T follicular helper cell (primary cell): ENCODE measurements at places on chromosomes 7 and 10.
A peak's percentile ranks its signal among the peaks of the same experiment; 100 is the strongest.

GRCh38 chr7:123635551-123636359, 19.9 kb upstream of the LMOD2 start:
- no peak for DNase-seq

- DNase-seq = peak; percentile 76
Measured at GRCh38 chr7:100221231-100221718, 1.5 kb downstream of the PVRIG start.

- DNase-seq = no peak
Measured at GRCh38 chr10:340646-341045, 205.4 kb downstream of the ZMYND11 start.

GRCh38 chr7:90290244-90291113, 30.6 kb downstream of the FAM237B start:
- DNase-seq = no peak

GRCh38 chr7:100154651-100155491, 3.7 kb downstream of the TRAPPC14 start:
- DNase-seq = no peak

- no peak for DNase-seq
Measured at GRCh38 chr10:29099001-29099400, 189.9 kb upstream of the LYZL1 start.

GRCh38 chr7:91135300-91135699, 128.9 kb upstream of the FZD1 start:
- DNase-seq = no peak

DNA sequence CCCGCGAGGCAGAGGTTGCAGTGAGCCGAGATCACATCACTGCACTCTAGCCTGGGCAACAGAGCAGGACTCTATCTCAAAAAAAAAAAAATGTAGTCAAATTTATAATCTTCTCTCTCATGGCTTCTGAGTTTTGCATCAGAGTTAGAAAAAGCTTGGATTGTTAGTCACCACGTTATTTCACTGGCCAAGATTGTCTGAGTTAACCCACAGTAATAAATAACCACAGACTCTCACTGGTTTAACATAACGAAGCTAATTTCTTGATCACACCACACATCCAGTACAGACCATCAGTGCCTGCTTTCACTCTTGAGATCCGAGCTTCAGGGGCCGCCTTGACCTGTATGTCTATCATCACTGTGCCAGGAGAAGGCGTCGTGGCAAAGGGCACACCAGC, 116.8 kb upstream of the JCAD start:
- DNase-seq = no peak

GRCh38 chr10:123413353-123413752, 252.8 kb upstream of the GPR26 start:
- no peak for DNase-seq

DNA sequence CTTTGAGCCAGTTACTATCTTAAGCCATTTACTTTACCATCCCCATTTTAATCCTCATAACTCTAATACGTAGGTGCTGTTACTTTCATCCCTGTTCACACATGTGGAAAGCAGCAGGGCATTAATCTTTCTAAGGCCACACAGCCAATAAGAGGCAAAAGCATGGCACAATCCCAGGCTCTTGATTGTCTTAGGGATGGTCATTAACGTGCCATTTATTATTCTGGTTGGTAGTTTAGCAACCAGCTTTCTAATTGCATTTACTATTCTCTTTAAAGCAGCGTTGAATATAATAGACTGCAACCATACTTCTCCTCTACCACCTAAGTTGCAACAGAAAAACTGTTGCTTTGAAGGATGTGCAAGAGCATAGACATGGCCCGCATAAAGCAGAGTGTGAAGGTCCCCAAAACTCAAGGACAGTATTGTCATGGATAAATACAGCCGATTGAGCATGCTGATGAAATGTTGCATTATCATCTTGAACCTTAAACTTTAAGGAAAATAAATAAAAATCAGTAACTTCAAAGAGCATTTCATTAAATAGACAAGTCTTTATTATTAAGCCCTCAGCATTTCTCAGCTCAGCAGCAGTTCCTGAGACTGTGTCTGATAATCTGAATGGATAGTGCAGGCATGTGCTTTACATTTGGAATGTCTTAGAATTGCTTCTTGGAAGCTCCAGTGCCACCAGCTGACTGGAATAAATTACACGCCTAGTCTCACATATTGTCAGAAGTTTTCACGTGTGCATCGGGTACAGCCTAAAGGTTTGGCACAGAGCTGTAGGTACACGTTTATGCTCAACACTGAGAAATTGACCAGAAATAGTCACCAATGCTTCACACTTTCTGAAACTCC, 467.1 kb downstream of the SDK1 start:
- DNase-seq = no peak

GRCh38 chr7:22358820-22359697, 2.1 kb upstream of the RAPGEF5 start:
- no peak for DNase-seq

DNA sequence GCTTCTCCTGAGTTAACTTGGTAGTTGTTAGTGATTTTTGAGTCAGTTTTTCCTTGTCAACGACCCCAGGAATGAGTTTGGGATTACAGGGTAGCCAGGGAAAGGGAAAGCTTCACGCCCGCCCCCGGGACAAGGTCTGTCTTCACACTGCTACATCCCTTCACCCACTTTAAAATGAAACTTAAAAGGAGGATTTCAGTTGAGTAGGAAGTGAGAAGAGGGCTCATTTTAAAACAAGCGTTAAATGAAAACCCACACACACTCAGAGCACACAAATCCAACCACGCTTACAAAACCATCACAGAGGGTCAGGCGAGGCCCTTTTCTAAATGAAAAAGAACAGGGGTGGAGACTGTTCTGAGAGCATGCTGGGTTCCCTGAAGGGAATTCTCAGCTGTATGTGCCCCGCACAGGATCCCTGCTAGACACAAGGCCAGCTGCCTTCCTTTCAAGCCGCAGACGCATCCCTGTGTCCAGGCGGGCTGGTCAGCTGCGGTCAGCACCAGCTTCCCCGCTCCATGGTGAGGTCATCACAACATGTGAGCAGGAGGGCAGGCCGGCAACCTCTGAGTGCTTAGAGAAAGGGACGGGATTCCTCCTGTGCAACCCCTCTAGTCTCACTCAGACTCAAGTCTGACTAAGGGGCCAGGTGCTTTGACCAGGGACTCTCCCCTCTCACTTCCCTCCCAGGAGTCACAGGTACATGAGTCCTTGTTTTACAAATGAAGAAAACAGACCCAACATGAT, 111.8 kb downstream of the EGFR start:
- DNase-seq = no peak

- DNase-seq = no peak
Measured at GRCh38 chr7:35555934-35556333, 139.0 kb downstream of the HERPUD2 start.

DNA sequence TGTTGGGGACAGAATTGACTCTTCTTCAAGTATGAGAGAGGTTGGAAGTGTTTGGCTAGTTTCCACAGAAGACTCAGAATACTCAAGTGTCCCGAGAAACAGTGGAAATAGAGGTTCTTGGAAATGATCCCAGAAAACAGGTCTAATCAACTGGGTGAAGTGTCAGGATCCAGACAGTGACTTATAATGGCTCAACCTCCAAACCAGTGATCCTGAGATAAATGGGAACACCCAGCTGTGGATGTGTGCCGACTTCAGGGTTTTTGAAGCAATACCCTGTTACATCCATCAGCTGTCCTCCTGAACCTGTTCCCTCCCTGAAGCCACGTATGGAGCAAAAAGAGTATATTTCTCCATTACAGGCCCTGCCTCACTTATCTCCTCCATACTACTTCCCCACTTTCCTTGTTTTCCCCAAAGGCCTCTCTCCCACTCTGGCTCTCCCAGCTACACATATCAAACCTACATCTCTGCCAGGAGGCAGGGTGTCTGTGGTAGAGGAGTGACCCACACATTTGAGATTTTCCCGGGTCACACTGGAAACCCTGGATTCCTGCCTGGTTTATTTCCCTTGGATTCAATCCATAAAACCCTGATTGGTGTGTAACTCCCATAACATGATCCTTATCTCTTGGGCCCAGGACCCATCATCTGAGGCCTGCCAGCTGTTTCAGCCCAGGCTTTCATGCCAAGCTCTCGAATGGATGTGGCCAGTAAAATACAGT, 17.6 kb upstream of the ELOVL3 start:
- DNase-seq = no peak

DNA sequence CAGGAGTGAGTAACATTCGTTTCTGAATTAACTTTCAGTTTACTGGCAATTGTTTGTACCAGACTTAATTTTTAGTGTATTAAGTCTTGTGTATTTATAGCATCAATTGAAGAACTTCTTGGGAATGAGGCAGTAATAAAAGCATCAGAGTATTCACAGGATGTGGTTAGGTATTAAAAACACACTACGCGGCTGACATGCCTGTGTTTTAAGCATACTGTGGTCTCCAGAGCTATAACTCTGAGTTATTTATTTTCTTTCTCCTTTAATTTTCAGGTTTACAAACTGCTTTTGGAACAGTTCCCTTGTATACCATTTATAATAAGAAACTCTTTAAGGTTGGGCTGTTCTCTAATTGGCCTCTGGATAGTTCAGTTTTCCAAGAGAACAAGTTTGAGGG, 626.1 kb upstream of the NRG3 start:
- no peak for DNase-seq

DNA sequence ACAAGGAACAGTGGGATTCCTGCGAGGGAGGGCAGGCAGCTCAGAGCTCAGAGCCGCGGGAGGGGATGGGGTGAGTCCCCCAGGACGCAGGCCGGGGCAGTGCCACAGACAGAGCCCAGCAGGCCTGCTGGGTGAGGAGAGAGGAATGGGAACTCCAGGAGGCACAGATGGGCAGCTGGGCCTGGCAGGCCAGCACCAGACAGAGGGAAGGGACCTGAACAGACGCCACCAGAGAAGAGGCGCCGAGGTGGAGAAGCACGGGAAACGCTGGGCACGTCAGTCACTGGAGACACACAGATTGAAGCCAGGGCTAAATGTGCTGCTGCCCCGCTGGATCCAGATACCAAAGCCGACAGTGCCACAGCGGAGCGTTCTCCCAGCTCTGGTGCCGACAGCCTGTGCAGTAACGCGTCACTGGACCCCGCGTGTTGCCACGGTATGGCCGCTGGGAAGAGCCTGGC, 225.8 kb downstream of the MAD1L1 start:
- DNase-seq = no peak

DNA sequence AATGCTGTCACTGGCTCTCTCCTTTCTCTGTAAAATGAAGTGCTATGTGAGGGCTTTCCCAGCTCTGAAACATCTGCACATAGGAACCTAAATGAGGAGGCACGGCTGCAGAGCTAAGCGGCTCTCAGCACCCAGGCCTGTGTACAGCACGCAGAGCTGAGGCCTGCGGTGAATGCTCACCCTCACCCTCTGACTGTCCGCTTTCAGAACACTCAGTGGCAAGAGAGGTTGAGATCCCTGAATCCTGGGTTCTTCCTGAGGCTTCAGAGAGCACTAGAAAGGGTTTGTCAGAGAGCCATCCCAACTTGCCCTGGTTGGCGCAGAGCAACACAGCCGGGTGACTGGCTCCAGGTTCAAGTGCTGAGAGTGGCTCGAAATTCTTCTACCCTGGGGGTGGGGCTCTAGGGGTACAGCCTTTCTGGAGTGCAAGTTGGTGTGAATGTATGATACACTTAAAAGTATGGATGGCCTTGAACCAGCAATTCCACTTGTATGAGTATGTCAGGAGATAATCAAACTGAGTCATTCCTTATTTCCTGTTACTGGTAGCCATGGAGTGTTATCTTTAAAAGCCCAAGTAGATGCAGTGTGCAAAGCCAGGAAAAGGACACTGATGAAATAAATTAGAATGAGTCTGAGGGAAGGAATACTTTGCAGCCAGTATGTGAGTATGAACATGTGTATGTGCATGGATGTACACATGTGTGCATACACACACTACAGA, 1.7 kb upstream of the CCDC201 start:
- DNase-seq = no peak

DNA sequence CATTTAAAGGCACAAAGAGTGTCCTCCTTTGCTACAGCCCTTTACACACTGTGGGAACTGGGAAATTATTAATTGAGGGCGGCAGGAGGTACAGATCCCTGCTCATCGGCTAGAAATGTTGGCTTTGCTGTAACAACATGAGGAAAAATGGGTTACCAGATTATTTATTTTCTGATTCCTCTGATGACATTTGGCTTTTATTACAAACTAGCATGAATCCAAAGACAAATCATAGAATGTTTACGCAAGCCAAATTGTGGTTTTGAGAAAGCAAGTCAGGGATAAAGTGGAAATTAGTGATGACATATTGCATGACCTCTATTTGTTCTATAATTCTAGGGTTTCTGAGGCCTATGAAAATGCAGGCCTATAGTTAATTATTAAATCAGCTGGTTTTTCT, 126.1 kb upstream of the TMEM196 start:
- no peak for DNase-seq

- no peak for DNase-seq
Measured at GRCh38 chr10:70232155-70232858, 922 bp downstream of the PPA1 start.

DNA sequence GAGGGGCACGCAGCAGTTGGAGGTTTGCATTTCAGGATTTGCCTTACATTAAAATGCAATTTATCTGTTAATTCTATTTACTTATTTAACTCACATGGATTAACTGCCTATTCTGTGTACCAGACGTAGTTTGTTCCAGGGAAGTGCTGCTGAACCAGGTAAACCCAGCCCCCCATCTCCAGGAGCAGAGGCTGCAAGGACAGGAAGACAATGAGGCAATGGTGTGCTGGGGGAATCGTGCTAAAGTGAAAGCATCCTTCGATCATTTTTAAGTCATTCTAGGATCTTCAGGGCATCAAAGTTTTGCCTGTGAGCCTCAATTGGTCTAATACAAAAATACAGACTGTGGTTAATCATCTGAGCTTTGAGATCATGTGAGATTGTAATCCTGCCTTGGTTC, 166.4 kb downstream of the DNAJB6 start:
- DNase-seq = no peak

DNA sequence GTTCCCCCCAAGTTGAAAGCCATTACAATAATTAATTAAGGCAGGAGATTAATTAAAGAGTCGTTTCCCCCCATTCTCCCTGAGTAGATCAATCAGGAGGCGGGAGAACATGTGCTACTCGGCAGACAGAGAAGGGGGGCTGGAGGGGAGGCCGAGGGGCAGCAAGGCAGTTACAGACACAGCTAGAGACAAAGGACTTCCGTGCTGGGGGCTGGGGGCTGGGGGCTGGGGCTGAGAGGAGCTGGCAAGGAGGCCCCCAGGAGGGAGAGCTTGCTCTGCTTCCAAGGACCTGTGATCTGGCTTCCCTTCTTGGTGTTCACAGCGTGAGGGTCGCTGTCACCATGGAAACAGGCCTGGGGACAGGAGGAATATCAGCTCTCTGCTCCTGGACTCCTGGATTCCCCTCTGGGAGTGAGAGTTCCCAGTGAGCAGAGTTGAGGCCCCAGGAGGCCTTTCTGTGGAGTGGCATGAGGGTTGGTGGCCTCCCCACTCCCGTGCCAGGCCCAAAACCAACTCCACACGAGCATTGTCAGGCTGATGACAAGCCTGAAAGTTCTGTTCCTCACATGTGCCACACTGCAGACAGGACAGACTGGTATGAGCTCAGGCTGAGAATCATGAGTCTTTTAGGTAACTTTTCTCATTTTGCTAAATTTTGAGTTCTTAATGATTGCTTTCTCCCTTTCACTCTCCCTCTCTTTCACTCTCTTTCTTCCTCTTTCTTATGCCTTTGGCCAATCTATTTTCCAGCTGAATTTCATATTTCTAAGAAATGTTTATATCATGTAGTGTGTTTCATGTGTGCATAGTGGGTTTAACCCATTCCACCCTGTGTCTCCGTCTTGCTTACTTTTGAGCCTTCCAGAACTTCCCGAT, 16.4 kb downstream of the FAM241B start:
- DNase-seq = no peak

- DNase-seq = no peak
Measured at GRCh38 chr7:23873306-23873705, 163.3 kb downstream of the STK31 start.
